ENCODE measurements at places on chromosomes 2 and 18. TPM values are rescaled to one million over a fixed set of nuclear protein-coding genes. Genes with fewer than 3 reads are reported as not detected.

- no peak for DNase-seq
Measured at GRCh38 chr18:56649996-56650395, 1.2 kb upstream of the WDR7 start.

DNA sequence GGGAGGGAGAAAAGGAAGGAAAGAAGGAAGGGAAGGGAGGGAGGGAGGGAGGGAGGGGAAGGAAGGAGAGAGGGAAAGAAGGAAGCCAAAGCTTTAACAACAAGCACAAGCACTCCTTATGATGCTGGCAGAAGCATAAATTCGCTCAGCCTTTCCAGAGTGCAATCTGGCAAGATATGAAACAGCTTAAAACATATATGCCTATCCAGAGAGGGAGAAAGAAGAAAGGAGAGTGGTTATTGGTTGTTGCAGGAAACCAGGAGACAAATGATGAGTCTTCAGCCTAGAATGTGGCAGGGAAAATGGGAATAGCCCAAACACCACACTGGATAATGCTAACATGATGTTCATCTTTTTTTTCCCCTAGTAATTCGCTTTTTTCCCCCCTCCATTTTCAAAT is 64.0 kb downstream of the STPG4 start:
- DNase-seq: no peak

DNA sequence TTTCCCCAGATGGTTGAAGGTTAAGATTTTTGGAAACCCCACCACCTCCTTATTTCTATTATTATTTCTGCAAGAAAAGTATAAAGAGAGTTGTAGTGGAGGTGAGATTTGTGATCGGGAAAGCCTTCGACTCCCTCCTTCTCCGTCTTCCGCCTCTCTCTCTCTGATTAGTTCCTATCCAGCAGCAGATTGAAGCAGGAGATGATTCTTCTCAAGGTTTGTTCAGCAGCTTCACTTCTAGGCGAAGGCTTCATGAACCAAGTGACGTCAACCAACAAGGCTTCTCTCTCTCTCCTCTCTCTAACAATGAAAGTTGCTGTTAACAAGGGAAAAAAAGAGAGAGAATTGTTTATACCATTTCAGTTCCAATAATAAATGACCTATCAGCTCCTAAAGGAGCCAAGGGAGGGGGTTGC is at the start of gene BAZ2B:
TSS of gene BAZ2B (minus strand) at position 263 of the 416 bp plus-strand sequence. CDS start 137,829 bp downstream, outside the sequence.
- no peak for DNase-seq

GRCh38 chr2:70128005-70128404 is 40.7 kb downstream of the PCBP1 start:
- DNase-seq: no peak

DNA sequence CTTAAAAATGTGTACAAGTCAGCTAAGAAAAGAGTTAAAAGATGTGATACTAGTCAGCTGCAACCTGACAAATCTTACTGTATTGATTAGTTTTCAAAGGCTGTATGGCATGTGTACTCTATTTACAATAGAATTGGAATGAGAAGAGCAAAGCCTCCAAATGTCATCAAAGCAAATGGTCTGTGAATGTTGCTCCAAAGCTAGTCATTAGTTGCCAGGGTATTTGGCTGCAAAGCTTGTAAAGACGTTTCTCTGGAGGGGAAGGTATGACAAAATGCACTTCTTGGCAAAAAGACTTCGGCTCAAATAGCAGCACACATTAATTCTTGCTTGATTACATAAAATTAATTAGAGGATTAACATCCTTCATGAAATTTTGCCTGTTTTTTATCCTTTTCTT is 59.3 kb downstream of the ETAA1 start:
- DNase-seq: no peak

- DNase-seq: no peak
Measured at GRCh38 chr2:57160976-57161375, 885.6 kb upstream of the VRK2 start.

DNA sequence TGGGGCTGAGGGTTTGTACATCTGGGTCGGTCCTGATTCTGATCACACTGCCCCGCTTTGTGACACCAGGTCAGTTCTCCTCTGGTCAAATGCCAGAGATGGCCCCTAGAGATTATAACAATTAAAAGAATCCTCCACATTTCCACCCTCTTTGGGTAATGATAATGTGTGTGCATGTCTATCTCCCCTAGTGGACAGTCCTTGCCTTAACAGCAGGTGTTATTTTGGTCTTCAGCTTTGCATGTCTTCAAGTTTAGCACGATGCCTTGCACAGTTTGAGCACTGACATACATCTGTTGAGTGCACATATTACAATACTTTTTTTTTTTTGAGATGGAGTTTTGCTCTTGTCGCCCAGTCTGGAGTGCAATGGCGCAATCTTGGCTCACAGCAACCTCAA is 25.7 kb upstream of the COX7A2L start:
- no peak for DNase-seq

DNA sequence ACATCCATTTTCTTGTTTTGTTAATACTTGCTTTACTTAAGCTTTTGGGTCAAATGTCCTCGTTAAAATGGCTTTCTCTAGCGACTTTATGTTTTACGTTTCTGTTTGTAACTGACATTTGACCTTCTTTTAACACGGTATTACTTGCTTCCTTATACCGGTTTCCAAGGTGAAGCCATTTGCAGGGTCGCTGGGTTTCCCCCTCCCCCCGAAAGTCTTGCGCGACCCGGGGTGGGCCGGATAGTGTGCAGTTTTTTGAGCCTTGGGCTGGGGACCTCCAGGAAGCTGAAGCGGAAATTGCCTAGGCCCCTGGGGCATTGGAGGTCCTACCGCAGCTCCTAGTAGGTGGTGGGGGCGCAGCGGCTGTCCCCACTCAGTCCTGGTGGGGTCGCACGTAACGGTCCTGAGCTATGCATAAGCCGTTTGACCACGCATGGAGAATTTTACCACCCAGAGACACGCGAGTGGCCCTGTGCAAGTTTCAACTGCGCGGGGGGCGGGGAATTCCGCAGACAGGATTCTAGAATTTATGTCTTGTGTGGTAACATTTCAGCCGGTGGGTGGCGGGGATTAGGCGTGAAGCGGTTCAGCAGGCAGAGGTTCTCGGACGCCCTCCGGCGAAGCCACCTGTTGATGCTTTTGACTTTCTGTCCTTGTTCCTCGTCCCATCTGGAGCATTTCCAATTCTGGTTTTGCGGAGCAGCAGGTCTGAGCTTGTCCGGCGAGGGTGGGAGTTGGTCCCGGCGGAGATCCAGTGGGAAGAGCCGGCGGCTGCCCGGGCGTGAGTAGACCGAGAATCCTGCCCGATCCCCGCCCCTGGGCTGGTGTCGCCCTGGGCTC is 2.4 kb downstream of the CFLAR start:
- peak; percentile 67 for DNase-seq

- no peak for DNase-seq
Measured at GRCh38 chr2:175036582-175037018, 31.4 kb upstream of the CHN1 start.

Gene PDK1
- polyA plus RNA-seq: 12.6 TPM

Gene GPR39
- 4.0 TPM for polyA plus RNA-seq

Gene MDH1
- 457 TPM for polyA plus RNA-seq

All from right renal cortex interstitium (tissue), 3 donors.